Globus pallidus (tissue), 1 donor: ENCODE measurements at places on chromosomes 12 and 14.
A peak's percentile ranks its signal among the peaks of the same experiment; 100 is the strongest.

GRCh38 chr14:105126981-105127329, 41.6 kb downstream of the JAG2 start:
- no peak for DNase-seq

DNA sequence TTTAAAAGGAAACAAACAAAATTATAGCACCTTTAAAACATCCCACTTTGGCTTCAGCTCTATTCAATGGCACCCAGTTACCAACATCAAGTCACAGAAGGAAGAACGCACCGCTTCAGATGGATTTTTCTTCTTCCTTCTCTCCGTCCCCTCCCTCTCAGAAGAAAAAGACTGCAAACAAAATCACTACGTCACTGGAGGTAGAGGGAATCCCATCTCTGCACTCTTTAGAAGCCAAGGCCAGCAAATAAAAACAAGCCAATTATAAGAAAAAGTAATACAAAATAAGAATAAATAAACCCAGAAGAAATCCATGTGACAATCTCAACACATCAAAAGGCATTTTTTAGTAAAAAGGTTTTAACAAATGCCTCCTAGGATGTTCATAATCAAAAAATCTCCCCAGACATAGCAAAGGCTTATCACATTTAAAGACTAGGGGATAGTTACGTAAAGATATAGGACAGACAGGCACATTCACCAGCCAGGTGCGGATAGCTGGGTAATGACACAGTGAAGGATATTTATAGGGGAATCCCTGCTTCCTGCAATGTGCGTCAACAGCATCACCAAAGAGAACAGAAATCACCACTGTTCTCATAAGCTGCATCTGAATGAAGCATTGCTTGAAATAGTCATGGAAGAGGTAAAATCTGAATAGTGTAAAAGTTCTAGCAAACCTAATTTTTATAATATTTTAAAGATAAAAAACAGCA, 89.4 kb downstream of the R3HDM2 start:
- peak; percentile 20 for DNase-seq

DNA sequence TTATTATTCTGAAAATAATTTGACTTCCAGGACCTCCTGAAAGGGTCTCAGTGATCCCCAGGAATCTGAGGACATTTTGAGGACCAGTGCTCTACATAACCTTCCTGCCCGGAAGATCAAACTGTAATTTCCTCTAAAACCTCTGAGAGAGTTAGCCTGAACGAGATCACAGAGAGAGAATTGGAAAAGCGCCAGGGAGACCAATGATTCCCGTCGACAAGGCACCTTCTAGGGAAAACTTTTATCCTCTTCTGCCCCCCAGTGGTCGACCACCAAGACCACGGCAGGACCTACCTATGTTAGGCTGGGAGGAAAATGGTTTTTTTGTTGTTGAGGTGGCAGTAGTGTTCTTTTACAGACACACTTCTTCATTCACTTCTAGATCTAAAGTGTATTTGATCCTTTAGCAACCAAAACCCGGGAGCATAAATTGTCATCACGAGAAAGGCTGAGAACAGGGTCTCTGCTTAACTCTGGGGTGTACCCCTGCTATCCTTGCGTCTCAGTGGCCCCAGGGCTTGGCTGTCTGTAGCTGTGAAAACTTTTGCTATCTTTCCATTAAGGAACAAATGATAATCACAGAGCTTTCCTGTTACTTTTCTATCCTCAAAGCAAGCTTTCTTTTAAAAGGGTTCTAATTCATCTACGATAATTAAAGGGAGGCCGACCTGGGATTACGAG, 62.9 kb upstream of the NID2 start:
- peak; percentile 88 for DNase-seq

- no peak for DNase-seq
Measured at GRCh38 chr12:90037740-90038139, 329.1 kb upstream of the ATP2B1 start.

GRCh38 chr12:22635812-22636211, 10.8 kb downstream of the ETNK1 start:
- no peak for DNase-seq

DNA sequence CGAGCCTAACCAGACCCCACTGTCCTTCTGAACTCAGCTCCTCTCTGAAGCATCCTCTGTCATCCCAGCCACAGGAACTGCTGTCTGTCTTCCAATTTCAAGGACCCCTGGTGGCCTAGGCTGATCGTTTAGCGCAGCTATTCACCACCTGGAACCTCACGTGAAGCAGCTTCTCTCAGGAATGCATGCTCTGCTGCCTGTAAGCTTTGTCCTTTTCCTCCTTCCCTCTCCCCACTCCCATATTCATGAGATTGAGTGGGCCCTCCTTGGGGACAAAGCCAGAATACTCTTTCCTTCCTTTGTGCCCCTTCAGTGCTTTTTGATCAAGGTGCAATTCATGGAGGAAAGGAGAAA, 17.2 kb downstream of the DPF3 start:
- DNase-seq = no peak

- DNase-seq = no peak
Measured at GRCh38 chr12:50790081-50790480, 26.2 kb downstream of the ATF1 start.

DNA sequence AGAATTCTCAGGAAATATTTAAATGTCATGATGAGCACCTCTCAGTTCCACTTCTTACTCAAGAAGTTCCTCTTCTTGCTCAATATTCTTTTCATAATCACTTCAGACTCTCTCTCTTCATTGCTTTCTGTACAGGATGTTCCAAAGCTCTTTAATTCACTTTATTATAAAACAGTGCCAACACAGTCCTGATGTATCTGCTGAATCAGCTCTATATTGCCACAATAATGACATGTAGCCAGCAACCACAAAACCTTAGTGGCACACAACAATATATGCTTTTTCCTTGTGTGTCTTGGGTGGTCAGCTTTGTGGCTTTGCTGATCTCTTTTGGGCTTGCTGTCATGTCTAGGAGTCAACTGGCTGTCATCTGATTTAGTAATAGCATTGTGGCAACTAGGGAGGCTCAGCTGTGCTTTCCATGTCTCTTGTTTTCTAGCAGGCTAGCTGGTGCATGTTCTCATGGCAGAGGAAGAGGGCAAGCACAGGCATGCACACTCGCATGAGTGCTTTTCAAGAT, 52.8 kb upstream of the SLC2A13 start:
- no peak for DNase-seq

DNA sequence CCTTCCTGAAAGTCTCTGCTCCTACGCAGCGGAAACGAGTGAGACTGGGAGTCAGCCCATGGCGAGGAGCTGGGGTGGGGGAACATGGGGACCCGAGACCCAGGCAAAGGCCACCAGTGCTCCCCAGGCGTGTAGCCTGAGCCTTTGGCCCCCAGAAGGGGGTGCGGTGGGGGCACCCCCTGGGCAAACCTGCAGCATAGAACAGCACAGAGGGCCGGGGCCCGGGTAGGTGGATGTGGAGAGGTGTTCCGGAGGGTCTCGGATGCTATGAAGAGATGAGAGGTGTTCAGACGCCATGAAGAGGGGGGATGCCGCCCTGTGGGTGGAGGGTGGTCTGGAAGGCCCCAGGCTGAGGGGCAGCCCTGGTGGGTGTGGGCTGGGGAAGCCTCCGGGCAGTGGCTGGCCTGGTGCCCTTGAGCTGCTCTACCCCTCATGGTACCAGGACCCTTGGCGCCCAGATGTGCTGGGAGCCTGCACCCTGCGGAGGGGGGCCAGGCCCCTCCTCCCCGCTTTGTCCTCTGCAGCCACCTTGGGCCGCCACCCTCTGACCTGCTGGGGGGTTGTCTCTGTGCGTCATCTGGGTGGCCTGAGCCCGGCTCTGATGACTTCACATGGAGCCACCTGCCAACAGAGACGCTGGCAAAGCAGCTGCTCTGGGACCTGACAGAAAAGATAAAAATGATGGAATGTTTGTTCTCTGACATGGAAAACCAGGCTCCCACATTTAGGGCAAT, 83.4 kb downstream of the KIF26A start:
- no peak for DNase-seq

DNA sequence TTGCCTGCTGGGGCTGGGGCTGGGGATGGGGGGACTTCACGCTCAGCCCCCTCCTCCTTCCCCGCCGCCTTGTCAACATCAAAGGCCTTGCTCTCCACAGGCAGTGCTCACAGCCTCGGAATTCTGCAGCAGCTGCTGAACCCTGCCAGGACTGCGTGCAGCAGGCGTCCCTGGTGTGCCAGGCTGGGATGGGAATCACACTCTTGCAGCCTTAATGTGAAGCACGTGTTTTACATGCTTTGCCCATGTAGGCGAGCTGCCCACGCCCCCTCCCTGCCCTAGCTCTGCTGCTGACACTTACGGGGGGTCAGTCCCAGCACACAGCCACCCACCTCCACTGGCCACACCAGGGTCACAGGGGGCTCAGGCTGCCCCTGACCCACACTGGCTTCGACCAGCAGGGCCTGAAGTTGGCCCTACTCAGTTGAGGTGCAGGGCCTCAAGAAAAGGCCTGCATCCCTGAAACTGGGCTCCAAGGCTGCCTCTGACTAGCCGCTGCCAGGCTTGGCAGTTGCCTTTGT, 276.2 kb upstream of the RTL1 start:
- no peak for DNase-seq

DNA sequence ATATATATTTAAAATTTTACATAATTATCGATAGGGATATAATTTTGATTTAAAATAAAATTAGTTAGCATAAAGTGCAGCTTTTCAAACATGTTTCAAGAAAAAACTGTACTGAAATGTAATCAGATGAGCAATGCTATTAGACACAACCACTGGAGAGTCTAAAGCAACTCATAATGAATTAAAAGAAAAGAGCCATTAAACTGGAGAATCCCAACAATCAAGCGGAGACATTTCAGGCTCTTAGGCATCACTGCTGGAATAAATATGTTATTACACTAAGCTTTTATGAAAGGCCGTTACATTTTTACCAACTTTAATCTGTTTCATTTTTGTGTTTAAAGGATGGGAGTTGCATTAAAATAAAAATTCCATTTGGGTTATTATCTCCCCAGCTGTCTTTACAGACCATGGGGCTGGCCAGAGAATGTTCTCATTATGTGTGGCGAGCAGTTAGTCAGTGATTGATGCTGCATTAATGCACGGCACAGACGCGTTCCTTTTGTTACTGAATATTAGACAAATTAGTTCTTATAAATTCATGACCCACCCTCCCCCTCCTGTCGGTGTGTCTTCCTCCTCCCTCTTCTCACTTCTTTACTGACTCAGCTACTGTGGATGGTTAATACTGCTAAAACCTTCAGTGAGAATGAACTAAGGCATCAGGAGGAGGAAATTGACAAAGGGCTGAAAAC, 156.8 kb downstream of the PDZRN4 start:
- peak; percentile 86 for DNase-seq
